Activated T-cell treated with anti-CD3 and anti-CD28 coated beads, Interleukin-2, amount 50 U/mL, for 48 hours (primary cell): ENCODE measurements at places on chromosomes 2 and 18.

GRCh38 chr2:17388798-17389197 is 129.4 kb downstream of the RAD51AP2 start:
- DNase-seq, result no peak

DNA sequence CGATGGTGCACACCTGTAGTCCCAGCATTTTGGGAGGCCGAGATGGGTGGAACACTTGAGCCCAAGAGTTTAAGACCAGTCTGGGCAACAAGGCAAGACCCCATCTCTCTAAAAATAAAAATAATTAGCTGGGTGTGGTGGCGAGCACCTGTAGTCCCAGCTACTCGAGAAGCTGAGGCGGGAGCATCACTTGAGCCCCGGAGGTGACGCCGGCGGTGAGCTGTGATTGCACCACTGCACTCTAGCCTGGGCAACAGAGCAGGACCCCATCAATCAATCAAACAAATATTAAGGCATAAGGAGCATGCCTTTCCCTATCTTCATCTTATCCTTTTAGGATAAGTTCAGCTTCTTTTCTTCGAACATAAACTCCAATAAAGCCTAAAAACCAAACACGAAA is 1.1 kb downstream of the WDSUB1 start:
- no peak for DNase-seq

DNA sequence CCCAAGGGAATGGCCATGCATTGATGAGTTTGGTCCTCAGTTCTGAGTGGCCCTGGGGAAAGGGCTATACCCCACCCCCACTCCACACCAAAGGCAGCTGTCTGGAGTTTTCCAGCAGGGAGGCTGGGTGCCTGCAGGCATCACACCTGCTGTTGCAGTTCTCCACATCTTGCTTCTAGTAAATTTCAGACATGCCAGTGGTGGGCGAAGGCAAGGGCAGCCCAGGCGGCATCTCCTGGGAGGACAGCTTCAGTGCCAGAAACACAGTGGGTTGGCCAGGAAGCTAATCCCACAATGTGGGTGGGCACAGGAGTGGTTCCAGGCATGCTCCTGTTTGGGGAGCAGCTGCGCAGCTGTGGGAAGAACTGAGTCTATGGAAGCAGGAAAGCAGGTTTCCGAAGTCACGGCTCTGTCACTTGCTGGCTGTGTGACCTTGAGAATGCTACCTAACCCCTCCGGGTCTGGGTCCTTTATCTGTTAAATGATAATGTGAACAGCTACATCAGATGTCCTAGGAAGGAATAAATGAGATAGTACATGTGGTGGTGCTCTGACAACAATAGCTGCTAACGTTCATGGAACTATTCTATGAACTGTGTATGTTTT is 84.6 kb upstream of the SPTBN1 start:
- no peak for DNase-seq

DNA sequence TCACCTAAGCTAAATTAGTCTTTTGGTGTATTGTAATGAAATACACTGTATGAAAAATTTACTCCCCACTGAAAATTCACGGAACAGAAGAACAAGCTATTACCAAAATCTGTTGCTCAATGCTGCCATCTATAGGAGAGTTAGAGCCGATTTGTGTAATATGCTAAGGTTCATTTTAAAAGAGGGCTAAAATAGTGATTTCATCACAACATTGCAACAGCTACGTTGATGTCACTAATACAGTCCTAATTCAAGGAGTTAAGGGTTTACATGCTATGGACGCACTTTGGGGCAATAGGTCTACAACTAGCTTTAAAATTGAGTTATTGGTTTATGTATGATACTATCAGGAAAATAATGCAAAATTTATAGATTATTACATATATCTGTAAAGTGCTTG is 3.0 kb upstream of the IRS1 start:
- no peak for DNase-seq

DNA sequence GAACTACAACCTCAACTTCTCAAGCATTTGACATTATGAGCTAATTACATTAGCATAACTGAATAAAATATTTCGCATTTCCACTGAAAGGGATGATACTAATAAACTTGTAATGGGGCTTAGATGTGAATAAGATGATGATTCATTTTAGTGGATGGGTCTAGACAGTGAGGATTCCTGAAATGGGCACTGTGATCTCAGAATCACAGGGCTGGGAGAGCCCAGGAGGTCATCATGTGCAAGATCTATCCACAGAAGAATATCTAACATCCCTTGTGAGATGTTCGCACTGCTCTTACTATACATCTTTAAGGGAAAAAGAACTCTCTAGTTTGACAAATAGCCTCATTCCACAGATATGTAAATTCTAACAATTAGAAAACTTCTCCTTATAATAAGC is 245.7 kb downstream of the DYM start:
- no peak for DNase-seq

- DNase-seq, result no peak
Measured at GRCh38 chr2:40666398-40666797, 214.5 kb upstream of the SLC8A1 start.

- DNase-seq, result peak; percentile 7
Measured at GRCh38 chr2:120405759-120406099, 59.8 kb downstream of the INHBB start.

- no peak for DNase-seq
Measured at GRCh38 chr18:48313792-48314191, 95.4 kb downstream of the ZBTB7C start.

GRCh38 chr18:79738581-79739439 is 58.9 kb upstream of the KCNG2 start:
- DNase-seq, result no peak
